ENCODE measurements at places on chromosomes 7 and 10. TPM values are rescaled to one million over a fixed set of nuclear protein-coding genes. Genes with fewer than 3 reads are reported as not detected.

Gene ACTL6B
- not detected for total RNA-seq

Gene SLC39A12
- total RNA-seq = not detected

Gene KAZALD1
- 18.2 TPM for total RNA-seq

Gene PTN
- 27.8 TPM for total RNA-seq

Gene CAPZA2
- total RNA-seq = 131 TPM

Gene BAIAP2L1
- total RNA-seq = 1.4 TPM

Gene CYP26A1
- total RNA-seq = 0.14 TPM
